T-helper 1 cell (primary cell): ENCODE measurements at places on chromosomes 1 and 21.
A peak's percentile ranks its signal among the peaks of the same experiment; 100 is the strongest.

GRCh38 chr1:111176678-111177077 lies 23.8 kb downstream of the DENND2D start:
- DNase-seq, result no peak

- no peak for DNase-seq
Observed at GRCh38 chr1:180815188-180815587, 97.5 kb upstream of the KIAA1614 start.

DNA sequence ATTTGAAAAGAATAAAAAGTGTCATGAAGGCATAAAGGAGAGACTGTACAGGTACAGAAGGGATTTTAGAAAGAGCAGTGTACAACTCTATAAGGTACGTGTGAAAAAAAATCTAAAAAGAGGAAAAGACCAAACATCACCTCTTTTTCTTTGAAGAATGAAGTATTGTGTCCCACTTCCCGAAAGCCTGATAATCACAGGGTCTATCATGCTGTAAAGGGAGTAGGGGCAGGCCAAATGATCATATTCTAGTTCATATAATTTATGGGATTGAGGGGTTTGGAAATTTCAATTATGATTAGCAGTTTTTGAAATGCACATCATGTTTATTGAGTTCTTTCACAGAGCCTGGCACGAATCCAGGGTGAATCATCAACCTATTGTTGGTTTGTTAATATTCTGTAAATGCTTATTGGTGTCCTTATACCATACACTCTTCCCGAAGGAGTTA lies 910 bp upstream of the RERE start:
- no peak for DNase-seq

GRCh38 chr1:207747627-207748492 lies 4.0 kb upstream of the CD46 start:
- DNase-seq, result no peak

DNA sequence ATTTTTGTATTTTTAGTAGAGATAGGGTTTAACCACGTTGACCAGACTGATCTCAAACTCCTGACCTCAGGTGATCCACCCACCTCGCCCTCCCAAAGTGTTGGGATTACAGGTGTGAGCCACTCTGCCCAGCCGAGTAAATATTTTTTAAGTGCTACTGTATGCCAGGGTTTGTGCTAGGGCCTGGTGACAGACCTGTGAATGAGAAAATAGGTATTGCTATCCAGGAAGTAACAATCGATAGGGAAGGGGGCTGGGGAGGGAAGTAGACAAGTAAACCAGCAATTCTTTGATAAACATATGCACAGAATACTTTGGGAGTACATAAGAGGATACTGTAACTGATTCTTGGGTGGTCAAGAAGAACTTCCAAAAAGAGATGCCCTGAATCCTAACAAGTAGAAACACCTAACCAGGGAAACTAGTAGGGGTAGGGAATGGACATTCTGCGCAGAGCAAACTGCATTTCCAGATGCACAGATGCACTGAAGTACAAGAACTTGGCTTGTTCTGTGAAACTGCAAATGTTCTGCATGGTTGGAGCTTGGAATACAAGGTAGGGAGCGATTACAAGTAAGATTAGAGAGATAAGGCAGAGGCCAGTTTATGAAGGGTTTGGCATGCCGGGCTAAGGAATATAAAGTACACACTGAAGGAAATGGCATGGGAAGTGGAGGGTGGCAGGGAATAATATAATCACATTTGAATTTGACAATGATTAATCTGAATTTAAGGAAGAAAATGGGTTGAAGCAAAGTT lies 19.0 kb upstream of the DOCK7 start:
- DNase-seq, result no peak

GRCh38 chr1:110462964-110463363 lies 12.0 kb downstream of the PROK1 start:
- no peak for DNase-seq

GRCh38 chr1:54276617-54277450 lies 76.9 kb downstream of the MRPL37 start:
- DNase-seq, result no peak

GRCh38 chr1:104387716-104388508 lies 638.2 kb downstream of the AMY1C start:
- no peak for DNase-seq

DNA sequence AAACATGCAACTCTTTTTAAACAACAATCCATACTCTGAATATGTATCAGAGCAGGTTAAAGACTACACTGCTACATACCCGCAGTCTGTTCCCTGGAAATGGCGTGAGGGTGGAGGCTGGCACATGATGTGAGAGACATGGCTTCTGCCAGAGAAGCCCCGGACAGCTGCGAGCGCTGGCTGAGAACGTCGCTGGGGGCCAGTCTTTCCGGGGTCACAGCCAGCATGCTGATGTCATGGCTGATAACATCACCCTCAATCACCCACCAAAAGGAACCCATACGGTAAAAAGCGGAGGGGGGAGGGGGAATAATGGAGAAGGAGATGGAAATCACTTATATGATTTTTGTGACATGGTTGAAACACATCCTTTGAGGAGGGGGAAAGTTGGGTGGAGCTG lies 29.1 kb downstream of the C1orf198 start:
- no peak for DNase-seq

GRCh38 chr1:93475681-93476080 lies 27.8 kb downstream of the FNBP1L start:
- DNase-seq, result no peak

- peak; percentile 93 for DNase-seq
Observed at GRCh38 chr1:66182551-66183178, 351.3 kb upstream of the SGIP1 start.

GRCh38 chr1:217261636-217262035 lies 369.3 kb downstream of the GPATCH2 start:
- no peak for DNase-seq

- DNase-seq, result no peak
Observed at GRCh38 chr1:230456478-230456877, 30.3 kb upstream of the PGBD5 start.

DNA sequence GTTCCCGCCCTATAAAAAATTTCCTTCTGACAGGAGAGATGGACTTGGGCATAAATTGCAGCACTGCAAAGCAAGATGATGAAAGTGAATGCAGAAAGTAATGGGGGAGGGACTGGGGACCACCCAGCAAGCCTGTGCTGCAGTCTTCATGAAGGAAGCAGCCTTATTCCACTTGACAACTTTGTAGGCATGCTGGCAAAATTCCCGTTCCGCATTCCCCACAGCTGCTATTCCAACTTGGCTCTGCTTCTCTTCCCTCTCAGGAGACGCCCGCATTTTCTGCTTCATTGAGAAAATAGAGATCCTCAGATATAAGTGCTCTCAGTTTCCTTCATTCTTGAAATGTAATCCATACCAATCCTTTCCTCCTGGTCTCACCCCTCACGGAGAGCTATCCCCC lies 2.4 kb downstream of the HMGB4 start:
- DNase-seq, result no peak

- no peak for DNase-seq
Observed at GRCh38 chr1:29961293-29962059, 725.2 kb downstream of the PTPRU start.
